Activated B cell treated with CpG ODN at 0.5 μM for 24 hours (primary cell): ENCODE measurements at places on chromosomes 4 and X. TPM values are rescaled to one million over a fixed set of nuclear protein-coding genes. Genes with fewer than 3 reads are reported as not detected.
A peak's percentile ranks its signal among the peaks of the same experiment; 100 is the strongest.

DNA sequence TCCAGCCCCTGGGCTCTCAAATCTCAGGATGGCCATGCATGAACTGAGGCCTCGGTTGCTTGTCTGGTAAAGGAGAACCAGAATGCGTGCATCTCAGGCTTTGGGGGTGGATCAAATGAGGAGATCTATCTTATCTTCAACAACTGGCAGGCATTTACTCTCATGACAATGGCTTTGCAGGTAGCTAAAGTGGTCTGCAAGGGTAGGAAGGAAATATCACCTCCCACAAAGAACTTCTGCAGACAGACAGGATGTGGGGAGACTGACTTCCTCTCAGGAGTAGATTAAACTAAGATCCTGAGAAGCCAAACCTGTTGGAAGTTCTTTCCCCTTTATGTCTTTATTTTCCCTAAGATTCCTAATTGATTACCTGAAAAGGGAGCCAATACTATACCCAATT lies 7.8 kb downstream of the LDB2 start:
- no peak for DNase-seq
- H3K36me3 ChIP-seq = no peaks in the 10 kb centered on the region
- peaks cover 2% of the 10 kb centered on the region for H3K27me3 ChIP-seq

- no peaks in the 10 kb centered on the region for H3K27me3 ChIP-seq
- DNase-seq = no peak
- H3K36me3 ChIP-seq = no peaks in the 10 kb centered on the region
- no peaks in the 10 kb centered on the region for H3K4me1 ChIP-seq
- H3K27ac ChIP-seq = no peak overlapping the region
These were observed 17.2 kb upstream of the MRPL1 start for GRCh38 chr4:77845400-77845799.

DNA sequence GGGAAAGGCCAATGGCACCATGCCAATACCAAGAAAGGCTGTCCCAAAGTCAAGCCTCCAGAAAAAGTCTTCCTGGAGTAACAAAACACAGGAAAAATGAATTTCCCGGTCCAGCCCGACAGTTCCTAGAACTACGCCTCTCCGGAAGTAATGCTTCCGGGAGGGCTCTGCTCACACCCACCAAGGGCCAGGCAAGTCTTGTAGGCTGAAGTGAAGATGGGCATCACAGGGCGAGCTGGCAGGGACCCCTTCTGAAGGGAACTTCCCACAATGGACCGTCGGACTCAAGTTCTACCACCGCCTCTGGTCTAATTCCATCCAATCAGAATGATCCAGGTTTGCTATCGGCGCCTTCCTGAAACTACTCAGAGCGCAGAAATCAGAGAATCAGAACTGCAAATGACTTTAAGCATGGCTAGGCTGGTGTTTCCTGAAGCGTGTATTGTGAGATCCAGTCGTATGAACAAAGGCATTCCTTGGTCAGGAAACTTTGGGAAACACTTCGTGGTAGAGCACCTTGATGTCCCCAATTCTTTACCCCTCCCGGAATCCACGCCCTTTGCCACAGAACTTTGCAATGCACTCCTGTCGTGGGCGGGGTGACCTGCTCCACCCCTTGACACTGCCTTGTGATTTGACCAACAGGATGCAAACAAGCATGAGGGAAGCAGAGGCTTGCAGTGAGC lies 127.8 kb downstream of the BCOR start:
- no peaks in the 10 kb centered on the region for H3K36me3 ChIP-seq
- no peaks in the 10 kb centered on the region for H3K4me1 ChIP-seq
- DNase-seq = no peak
- H3K27ac ChIP-seq = no peak overlapping the region
- no peak overlapping the region for H3K4me3 ChIP-seq

DNA sequence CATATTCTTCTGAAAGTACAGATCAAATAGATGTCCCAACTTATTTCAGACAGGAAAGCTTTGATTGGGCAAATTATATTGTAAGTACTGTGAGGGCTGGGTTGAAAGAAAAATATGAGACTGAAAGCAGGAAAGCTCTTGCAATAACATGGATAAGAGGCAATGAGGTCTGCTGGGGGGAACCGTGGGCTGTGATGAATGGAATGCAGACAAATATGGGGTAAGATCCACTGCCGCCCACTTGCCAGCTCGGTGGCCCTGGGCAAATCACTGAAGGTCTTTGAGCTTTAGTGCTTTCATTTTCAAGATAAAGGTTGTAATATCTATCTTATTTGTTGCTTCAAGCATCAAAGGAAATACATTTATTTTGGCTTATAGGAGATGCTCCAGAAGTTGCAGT lies 51.0 kb downstream of the AGA start:
- H3K27ac ChIP-seq = no peak overlapping the region
- no peak overlapping the region for H3K4me3 ChIP-seq
- no peak for DNase-seq
- no peaks in the 10 kb centered on the region for H3K4me1 ChIP-seq
- peaks cover 11% of the 10 kb centered on the region for H3K27me3 ChIP-seq

- H3K27ac ChIP-seq = no peak overlapping the region
- no peak for DNase-seq
- no peaks in the 10 kb centered on the region for H3K36me3 ChIP-seq
- H3K27me3 ChIP-seq = no peaks in the 10 kb centered on the region
- no peaks in the 10 kb centered on the region for H3K4me1 ChIP-seq
- no peak overlapping the region for H3K4me3 ChIP-seq
These were observed 129.6 kb downstream of the ANK2 start for GRCh38 chr4:113179091-113179490.

DNA sequence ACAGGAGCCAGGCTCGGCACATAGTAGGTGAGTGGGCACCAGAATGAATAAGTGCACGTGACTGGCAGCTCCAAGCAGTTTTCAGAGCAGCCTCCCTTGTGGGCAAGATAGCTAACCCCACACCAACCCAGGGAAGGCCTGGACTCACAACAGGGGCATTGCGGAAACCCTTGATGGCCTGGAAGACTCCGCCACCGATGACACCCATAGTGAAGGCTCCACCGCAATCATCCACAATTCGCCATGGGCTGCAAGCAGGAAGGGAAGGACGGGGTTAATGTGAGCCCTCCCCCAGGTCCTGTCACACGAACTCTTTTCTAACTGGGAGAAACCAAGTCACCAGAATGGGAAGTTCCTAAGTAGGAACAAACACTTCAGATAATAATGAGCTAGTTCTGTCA lies 957 bp downstream of the TIMM17B start:
- H3K27me3 ChIP-seq = no peaks in the 10 kb centered on the region
- peaks cover 33% of the 10 kb centered on the region for H3K4me1 ChIP-seq
- peak overlapping the region; percentile 94 for H3K4me3 ChIP-seq
- H3K36me3 ChIP-seq = peaks cover 36% of the 10 kb centered on the region
- DNase-seq = no peak

GRCh38 chr4:87224141-87224923 lies 3.9 kb upstream of the KLHL8 start:
- H3K27ac ChIP-seq = no peak overlapping the region
- no peaks in the 10 kb centered on the region for H3K27me3 ChIP-seq
- no peak overlapping the region for H3K4me3 ChIP-seq
- no peaks in the 10 kb centered on the region for H3K36me3 ChIP-seq

GRCh38 chrX:10008483-10009056 lies 41.4 kb downstream of the CLDN34 start:
- no peaks in the 10 kb centered on the region for H3K36me3 ChIP-seq
- no peaks in the 10 kb centered on the region for H3K27me3 ChIP-seq
- no peak overlapping the region for H3K4me3 ChIP-seq
- DNase-seq = no peak
- H3K27ac ChIP-seq = no peak overlapping the region
- peaks cover 43% of the 10 kb centered on the region for H3K4me1 ChIP-seq

The XKRX gene
- 2.0 and 2.2 TPM in 2 replicates for total RNA-seq

The GAGE12E gene
- not detected in 2 replicates for total RNA-seq

The CENPE gene
- total RNA-seq = 2.4 and 2.5 TPM in 2 replicates

The DEFB131A gene
- not detected in 2 replicates for total RNA-seq

The PNMA5 gene
- total RNA-seq = 0.27 TPM in 1 of 2 replicates, not detected in the other
